ENCODE measurements at places on chromosomes 6 and 20.

- no peak for DNase-seq
Measured at GRCh38 chr20:19260412-19261090, 48.1 kb downstream of the SLC24A3 start.

GRCh38 chr20:48630342-48631075, 197.3 kb downstream of the PREX1 start:
- no peak for DNase-seq

DNA sequence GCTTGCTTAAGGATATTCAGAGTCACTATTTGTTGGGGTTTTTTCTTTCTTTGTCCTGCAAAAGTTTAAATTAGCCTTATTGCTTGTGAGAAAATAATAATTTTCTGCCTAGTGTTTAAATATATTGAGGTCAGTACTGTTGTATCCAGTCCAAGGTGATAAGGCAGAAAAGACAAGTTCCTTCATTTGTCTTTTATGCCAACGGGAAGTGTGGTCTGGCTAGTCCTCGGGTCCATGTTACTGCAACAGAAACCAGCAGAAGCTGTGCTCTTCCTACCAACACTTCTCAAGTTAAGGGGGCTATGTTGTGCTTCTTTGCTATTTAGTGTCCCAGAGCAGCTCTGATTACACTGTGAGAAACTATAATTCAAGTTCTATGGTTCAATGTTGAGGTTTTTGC, 301.1 kb downstream of the TBC1D7 start:
- DNase-seq = no peak

DNA sequence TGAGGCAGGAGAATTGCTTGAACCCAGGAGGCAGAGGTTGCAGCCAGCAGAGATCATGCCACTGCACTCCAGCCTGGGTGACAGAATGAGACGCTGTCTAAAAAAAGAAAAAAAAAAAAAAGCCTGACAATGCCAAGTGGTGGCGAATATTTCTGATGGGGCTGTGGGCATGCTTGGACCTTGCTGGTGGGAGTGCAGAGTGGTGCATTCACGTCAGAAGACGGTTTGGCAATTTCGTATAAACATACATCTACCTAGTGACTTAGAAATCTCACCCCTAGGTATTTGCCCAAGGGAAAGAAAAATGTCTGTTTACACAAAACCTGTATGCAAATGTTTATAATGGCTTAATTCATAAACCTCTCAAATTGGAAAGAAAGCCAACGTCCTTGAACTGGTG, 33.6 kb downstream of the CTCFL start:
- DNase-seq = no peak

DNA sequence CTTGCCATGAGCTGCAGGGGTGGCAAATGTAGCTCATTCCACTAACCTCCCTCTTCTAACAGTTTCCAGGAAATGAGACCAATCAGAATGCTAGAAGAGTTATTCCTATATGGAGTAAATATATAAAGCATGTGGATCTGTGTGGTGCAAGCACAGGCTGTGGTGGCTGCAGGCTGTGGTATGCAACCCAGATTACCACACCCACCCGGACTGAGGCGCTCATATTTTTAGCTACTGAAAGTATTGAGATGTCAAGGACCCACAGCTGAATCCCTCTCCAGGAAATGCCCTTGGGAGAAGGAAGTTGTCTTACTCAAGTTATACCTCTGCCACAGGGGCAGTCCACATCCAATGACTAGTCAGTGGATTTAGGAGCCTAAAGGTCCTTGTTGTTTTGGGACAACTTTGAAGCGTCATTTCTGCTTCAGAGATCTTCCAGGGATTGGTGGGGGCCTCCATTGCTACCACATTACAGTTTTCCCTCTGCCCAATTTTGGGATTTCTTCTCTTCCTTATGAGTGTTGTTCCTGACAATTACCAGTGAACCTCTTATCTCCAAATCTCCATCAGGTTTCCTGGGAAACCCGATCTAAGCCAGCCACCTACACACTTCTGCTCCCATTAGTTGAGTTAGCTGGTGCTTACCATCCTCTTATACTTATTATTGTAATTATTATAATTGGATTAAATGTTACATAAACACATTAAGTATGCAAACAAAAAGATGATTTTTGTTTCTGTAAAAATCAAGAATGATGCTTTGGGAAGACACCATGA, 12.1 kb upstream of the REPS1 start:
- no peak for DNase-seq

DNA sequence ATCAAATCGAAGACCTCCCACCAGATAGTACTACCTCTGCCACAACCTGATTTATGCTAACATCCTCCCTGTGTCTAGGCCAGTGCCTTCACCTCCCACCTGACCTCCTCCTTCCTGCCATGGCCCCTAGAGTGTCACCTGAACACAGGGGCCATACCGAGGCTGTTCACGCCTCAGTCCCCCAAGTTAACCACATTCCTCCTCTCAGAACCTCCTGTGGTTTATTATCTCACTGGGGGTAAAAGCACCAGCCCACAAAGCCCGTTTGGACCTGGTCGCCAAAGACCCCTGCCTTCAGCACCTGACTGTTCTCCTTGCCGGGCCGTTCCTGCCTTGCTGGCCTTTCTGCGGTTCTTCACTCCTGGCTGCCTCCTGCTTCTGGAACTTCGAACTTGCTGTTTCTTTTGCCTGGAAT, 13.7 kb downstream of the MAS1 start:
- DNase-seq = no peak

- no peak for DNase-seq
Measured at GRCh38 chr20:20549704-20550103, 162.7 kb downstream of the RALGAPA2 start.

DNA sequence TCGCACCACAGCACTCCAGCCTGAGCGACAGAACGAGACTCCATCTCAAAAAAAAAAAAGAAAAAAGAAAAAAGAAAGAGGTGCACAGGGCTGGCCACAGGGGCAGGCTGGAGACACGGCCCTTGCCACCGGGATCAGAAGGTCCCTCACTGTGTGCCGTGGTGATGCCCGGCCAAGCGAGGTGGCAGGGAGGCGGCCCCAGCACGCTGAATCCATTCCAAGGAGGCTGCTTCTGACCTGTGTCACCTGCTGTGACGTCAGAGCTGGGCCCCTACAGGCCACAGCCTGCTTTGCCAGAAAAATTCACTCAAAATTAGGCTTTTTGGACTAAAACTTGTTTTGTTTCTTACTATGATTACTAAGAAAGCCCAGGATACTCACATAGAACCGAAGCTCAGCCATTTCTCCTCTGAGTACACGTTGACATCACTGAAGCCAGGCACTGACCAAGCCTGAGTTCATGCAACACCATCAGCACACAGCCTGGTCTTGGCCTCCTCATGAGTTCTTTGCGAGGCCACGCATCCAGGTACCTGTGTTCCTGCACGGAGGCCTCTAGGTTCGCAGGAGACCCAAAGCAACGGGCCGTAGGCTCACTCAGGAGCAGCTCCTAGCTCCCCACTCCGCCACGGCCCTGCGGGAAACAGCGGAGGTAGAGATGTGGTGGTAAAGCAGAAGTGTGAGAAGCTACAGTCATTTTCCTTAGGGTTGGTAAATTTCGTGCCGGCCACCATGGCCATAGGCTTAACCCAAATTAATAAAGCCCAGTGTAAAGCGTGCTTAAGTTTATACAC, 67.8 kb downstream of the THBS2 start:
- no peak for DNase-seq

DNA sequence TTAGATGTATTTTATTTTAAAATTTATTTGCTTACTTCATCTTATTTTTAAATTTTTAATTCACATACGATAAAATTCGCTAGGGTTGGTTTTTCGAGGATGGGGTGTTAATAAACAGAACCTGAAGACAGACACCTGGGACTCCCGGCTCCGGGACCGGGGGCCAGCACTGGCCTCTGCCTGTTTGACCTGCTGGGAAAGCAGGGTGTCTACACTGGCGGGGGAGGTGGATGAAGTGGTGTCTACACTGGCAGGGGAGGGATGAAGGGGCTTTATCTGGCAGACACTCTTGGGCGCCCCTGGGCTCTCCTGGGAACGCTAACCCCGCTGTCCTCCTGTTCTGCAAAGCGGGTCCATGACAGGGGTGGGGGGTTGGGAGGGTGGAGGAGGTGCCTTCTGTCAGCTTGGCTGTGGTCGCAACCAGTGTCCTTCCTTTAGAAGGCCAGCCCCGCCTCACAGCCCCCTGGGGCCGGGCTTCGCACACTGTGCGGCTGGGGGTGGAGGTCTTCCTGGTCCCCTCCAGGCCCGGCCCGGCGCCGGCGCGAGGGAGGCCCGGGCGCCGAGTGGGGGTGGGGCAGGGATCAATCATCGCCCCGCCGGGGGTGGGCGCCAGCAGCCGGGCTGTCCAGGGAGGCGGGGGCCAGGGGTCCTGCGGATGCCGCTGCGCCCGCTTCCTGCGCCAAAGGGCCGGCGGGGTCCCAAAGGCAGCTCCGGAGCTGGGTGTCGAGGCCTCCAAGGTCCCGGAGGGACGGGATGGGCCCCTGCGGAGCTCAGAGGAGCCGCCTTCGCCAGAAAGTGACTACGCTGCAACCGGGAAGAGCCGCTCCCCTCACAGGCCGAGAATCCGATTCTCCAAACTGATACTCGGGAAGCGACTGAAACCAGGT, 1.8 kb downstream of the GATA5 start:
- DNase-seq = no peak

GRCh38 chr6:63790334-63790733, 154.7 kb downstream of the PHF3 start:
- DNase-seq = no peak

DNA sequence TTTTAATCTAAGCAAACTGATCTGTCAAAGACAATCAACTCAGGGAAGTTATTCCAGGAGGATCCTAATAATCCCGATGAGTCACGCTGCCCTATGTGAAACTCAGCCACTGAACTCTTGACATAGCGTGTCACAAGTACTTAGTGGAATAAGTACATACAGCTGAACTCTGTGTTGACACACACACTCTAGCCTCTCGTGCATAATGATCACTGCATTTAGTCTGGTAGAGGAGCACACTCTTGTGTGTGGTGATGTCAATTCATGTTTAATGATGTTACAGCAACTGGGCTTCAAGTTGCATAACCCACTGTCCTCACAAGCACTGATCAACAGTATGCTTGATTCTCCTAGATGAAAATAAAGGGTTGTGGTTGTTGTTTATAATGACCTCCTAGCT, 148.3 kb downstream of the HACE1 start:
- DNase-seq = no peak

GRCh38 chr20:21681234-21681921, 24.1 kb upstream of the PAX1 start:
- DNase-seq = no peak

- no peak for DNase-seq
Measured at GRCh38 chr6:125169058-125169457, 15.5 kb downstream of the TPD52L1 start.

DNA sequence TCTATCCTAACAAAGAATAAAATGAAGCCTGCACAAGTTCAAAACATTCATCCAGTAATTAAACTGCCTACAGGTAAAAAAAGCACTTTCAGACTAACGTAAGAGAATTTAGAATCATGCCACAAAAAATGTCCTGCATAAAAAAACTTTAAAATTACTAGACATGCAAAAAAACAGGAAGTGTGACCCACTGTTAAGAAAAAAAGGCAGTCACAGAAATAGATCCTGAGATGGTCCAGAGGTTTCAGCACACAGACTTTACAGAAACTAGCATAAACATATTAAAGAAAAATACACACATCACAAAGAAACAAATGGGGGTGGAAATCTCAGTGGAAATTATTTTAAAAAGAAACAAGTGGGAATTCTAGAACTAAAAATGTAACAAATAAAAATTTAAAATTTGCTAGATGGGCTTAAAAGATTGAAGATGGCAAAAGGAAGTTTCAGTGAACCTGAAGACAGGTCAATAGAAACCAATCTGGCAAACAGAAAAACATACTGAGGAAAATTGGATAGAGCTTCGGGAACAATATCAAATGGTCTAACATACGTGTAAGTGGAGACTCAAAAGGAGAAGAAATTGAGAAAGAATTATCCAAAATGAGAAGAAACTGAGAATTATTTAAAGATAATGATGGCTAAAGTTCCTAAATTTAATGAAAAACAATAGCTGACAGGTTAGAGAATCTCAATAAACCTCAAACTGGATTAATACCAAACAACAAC, 3.4 kb upstream of the ZNF133 start:
- DNase-seq = no peak

- no peak for DNase-seq
Measured at GRCh38 chr6:143431226-143431625, 19.3 kb downstream of the ADAT2 start.

DNA sequence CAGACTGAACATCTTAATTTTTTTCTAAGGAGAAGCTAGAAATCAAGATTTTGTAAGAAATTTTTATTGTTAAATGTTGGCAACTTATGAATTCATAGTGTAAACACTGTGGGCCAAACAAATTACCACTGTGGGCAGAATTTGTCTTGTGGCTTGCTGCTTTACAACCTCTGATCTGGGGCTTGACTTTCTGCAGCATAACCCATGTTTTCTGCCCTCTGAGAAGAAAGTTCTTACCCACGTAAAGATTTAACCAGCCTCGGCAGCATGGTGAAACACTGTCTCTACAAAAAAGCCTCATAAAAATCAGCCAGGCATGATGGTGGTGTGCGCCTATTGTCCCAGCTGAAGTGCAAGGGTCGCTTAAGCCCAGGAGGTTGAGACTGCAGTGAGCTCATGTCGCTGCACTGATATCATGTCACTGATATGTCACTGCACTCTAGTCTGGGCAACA, 12.9 kb downstream of the ITCH start:
- DNase-seq = no peak

- DNase-seq = no peak
Measured at GRCh38 chr20:19522071-19522801, 235.8 kb upstream of the RIN2 start.

DNA sequence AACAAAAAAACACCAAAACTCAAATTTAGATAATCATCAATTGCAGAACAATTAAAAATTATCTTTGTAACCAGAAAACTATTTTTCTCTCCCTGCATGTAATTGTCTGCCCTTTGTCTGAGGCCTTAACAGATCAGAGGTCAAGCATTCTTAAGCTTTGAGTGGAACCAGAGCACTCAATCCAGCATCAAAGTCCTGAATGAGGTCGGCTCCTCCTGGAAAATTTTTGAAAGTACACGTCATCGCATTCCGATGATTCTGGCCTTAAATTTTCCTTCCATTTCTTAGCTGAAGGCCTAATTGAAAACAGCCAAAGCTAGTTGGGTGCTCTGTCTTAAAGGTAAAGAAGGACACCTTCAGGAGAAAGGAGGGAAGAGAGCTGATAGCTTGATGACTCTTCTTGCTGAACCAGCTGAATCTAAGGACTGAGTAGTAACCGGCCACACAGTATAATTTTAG, 510.2 kb upstream of the SULF2 start:
- DNase-seq = no peak

DNA sequence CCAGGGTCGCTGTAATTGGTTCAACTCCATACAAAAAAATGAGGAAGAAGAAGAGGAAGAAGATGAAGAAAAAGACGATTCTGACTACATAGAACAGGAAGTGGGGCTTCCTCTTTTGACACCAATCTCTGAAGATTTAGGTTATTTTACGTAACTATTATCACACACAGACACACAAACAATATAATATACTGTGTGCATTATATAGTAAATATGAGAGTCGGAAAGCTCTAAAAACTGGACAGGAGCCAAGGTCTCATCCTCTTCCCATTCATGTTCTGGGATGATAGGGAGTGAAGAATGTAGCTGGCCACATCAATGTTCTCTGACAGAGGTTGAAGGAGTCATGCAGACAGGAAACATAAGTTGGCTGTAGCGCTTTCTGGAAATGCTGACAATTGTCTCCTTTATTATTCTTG, 13.3 kb downstream of the RSPH4A start:
- DNase-seq = no peak
